NK-92 treated with Interleukin-12 subunit alpha and Interleukin-12 subunit beta, amount 100 ng/mL, for 24 hours (cell line): ENCODE measurements at places on chromosomes 13 and 19.

GRCh38 chr19:8085598-8086408 lies 33.2 kb downstream of the CCL25 start:
- no peak for DNase-seq

DNA sequence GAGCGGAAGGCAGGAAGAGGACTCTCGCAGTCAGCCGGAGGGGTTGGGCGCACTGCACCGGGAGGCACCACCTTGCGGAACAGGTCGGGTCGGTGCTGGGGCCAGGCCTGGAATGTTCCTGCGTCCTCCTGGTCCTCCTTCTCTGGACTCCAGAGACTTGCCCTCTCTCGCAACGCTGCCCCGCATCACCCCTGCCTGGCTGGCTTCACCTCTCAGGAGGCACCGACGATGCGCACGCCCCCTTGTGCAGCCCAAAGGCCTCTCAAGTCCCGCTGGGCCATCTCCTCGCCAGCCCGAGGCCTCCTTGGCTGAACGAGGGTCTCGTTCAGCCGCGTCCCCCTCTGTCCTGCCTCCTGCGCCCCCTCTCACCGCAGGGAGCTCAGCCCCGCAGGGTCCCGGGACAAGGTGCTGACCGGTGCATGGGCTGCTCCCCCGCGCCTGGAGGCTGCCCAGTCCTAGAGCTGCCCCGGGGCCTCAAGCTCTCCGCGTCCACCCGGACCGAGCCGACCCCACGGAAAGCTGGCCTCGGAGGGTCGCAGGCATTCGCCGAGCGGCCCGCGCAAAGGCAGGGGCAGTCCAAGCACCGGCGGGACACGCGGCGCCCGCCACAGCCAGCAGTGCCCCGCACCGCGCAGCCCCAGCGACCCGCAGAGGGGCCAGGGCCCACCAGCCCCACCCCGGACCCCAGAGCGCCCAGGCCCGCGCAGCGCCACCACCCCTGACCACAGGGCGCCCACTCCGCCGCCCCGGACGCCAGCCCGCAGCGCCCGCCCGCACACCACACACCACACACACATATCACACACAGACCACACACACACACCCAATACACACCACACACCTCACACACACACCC lies 133.8 kb downstream of the CRYL1 start:
- no peak for DNase-seq

DNA sequence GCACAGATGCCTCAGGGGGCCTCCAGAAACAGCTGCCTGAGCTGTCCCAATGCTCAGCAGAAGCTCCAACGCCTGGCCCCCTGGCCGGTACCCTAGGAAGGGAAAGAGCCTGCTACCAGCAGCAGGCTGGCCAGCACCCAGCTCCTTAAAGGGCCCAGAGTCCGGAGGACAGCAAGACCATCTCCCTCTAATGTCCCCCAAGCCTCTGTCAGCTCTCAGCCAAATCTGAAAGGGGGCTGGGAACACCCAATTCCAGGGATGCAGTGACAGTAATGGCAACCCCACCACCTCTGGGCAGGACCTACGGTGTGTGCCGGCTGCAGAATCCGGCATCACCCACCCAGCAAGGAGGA lies 4.2 kb downstream of the PPP6R1 start:
- DNase-seq: no peak

GRCh38 chr13:111537115-111537728 lies 216.8 kb downstream of the TEX29 start:
- no peak for DNase-seq

DNA sequence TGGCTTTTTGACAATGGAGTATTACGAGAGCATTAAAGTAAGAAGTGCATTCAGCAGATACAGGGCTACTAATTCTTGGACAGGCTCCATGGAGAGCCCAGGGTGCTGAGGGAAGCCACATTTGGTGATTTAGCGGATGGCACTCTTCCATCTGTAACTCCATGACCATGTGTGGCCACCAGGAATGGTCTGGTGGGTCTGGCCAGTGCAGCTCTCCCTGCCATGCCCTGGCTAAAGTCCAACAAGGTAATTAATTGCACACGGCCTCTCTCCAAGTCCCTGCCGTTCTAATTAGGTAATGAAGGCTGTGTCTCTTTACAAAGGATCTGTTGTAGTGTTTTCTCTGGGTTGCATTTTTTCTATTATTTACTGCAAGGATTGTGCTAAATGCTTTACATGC lies 4.3 kb upstream of the ZFR2 start:
- no peak for DNase-seq

GRCh38 chr19:36246006-36246481 lies 31.1 kb downstream of the ZNF146 start:
- no peak for DNase-seq

DNA sequence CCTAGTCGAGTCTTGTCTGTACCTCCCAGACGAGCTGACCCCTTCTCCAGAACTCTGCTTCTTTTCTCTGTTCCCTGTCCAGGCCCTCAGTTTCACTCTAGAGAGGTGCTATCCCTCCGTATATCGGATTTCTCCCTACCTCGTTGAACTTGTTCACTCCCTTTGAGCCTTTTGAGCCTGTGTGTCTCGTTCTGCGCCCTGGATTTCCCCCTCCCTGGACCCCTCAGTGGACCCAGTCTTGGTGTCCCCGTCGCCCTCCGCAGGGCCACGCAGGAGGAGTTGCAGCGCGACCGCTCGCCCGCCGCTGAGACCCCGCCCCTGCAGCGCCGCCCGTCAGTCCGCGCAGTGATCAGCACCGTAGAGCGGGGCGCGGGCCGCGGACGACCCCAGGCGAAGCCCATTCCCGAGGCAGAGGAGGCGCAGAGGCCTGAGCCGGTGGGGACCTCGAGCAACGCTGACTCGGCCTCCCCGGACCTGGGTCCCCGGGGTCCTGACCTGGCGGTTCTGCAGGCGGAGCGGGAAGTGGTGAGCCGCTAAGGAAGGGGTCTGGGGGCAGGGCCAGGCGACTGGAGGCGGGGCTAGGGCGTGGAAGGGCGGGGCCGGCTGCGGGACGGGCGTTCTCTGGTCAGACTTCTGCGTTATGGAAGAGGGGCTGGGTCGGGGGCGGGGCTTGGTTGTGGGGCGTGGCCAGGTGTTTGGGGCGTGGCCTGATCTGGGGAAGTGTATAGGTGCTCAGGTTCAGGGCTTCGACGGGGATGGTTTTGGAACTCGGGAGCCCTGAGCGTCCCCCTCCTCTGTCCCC lies 5.5 kb downstream of the EPS8L1 start:
- DNase-seq: no peak

- no peak for DNase-seq
Measured at GRCh38 chr13:27403203-27403678, 21.2 kb upstream of the GTF3A start.

DNA sequence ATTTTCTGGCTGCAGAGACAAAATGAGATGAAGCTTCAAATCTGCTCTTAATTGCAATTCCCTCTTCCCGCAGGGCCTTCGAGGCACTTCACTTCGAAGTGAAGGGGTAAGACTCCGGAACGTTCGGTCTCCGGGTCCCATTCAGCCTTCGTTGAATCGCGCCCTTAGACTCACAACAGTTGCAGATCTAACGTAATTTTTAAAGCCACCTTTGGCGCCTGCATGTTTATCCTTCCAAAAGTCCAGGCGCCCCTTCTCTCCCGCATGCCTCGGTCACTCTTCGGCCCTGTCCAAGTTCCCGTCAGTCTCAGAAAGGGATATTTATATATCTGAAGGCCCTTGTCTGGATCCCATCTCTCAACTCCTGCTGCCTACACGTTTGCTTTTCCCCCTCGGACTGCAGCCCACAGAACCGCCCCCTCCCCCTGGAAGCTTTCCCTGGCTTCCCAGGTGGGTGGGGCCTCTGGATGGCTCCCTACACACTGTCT lies 915 bp upstream of the KCTD12 start:
- DNase-seq: no peak

- no peak for DNase-seq
Measured at GRCh38 chr19:7197119-7197759, 97.0 kb downstream of the INSR start.

- DNase-seq: no peak
Measured at GRCh38 chr19:5587071-5587455, 19.3 kb upstream of the TINCR start.

- no peak for DNase-seq
Measured at GRCh38 chr13:84645196-84646012, 763.1 kb upstream of the SLITRK1 start.

GRCh38 chr13:48266701-48267639 lies 34.0 kb downstream of the ITM2B start:
- no peak for DNase-seq

DNA sequence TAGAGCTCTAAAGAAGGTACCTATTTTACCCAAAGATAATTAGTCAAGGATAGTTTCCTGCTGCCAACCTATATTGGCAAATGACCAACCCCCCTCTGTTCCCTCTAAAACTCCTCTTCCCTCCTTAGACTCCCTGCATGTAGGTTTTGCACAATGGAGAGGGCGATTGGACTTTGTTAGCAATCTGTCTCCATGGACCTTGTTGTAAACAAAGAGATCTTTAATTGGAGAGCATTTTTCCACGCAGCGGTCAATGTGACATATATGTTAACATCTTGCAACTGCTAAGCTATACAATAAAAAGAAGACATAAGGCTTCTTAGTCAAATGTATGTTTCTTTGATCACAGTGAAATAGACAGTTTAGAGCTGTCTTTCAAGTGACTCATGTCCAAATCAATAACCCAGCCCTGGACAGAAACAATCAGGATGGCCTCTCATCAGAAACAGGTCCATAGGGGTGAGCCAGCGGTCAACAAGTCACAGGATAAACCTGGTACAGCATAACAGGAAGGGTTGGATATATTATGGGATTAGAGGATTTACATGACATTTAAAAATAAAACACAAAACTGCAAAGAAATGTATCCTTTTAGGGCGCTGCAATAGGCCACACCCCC lies 69.7 kb upstream of the UBL3 start:
- DNase-seq: no peak

DNA sequence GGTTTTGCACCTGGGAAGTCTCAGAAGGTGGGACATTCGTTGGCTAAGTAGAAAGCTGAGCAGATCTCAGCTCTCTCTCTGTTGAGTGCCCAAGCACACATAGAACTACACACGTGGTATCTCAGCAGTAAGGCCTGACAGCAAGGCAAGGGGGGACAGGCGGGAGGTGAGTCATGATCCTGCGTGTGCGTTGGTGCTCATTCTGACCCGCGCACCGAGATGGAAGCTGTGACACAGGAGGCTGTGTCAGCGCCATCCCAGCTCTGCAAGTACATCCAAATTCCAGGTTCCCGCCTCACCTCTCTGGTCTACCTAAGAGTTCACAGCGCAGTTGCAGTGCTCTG lies 135.7 kb downstream of the USP12 start:
- no peak for DNase-seq
